T-helper 22 cell (primary cell): ENCODE measurements at places on chromosomes 4 and X.

GRCh38 chr4:161359491-161359890 is 804.3 kb downstream of the FSTL5 start:
- DNase-seq, result no peak

- no peak for DNase-seq
Measured at GRCh38 chr4:83356899-83357661, 22.4 kb upstream of the HPSE start.

DNA sequence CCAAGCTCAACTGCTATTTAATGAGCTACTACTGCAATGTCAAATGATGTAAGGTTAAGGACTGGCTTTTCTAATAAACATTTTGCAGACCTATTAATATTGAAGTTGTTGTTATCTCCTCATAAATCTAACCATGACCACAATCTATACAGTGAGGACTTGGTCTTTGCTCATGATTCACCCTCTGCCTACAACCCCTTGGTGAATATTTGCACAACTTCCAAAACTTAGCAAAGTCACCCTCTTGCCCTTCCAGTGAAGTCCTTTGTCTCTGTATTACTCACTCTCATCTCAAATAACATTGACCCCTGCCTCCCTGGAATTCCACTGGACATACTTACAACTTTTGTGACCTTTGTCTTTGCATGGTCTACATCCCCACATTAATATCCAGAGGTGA is 204.5 kb downstream of the KCNIP4 start:
- no peak for DNase-seq

GRCh38 chr4:98448908-98449307 is 187.7 kb downstream of the RAP1GDS1 start:
- no peak for DNase-seq

- DNase-seq, result no peak
Measured at GRCh38 chr4:185468999-185469398, 2.5 kb downstream of the CCDC110 start.

DNA sequence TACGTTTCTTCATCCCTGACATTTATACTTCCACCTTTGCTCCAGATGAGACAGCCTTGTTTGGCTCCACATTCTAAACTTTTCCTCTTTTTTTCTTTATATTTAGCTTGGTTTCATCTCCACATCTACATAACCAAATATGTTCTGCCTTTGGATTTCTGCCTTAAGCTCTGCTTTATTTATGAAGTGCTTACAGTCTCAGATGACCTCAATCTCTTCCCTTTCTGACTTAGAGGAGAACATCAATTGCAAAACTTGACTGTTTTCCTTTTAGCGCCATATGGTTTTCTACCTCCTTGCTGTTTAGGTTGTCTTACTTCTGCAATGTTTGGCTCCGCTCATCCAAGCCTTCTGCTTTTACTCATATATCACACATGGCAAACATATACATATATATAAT is 7.5 kb downstream of the ASB5 start:
- DNase-seq, result no peak

- no peak for DNase-seq
Measured at GRCh38 chrX:53990171-53990570, 54.1 kb downstream of the PHF8 start.

DNA sequence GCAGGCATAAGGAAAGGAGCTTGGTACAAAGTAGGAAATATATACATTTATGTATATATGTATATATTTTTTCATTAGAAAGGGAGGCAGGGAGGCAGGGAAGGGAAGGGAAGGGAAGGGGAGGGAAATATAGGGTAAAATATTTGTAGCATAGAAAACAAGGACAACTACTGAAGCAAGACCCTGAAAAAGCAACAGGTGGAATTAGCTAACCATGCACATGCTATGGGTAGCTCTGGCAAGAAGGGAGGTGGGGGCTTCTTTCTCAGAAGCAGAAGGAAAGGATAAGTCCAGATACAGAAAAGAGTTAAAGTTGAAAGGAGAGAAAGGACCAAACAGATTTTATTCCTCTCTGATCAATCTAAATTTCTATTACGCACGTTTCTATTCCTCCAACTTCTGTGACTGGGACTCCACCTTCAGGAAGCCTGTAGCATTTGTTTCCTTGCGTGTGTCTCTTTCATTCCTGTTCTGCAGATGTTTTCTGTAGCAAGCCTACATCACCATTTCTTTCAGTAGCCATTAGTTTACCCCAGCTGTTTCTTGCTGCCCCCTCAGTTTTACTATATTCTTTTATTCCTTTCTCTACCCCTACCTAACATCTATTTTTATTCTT is 82.9 kb downstream of the OR13H1 start:
- DNase-seq, result no peak

DNA sequence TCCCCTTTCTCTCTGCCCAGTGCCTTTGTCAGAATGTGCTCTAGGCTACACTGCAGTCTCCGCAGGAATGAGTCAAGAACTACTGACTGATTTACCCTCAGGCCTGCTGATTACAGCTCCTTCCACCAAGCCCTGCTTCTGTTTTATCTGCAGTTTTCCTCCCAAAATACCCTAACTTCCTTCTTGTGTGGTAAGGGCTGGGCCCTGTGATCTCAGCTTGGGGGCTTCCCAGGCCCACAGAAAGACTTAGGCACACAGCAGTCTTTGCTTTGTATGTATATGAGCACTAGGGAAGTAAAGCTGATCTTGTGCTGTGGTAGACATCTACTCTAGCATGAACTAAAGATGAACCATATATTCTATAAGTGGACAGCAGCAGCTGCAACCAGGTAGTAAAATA is 18.8 kb downstream of the PAK3 start:
- no peak for DNase-seq

DNA sequence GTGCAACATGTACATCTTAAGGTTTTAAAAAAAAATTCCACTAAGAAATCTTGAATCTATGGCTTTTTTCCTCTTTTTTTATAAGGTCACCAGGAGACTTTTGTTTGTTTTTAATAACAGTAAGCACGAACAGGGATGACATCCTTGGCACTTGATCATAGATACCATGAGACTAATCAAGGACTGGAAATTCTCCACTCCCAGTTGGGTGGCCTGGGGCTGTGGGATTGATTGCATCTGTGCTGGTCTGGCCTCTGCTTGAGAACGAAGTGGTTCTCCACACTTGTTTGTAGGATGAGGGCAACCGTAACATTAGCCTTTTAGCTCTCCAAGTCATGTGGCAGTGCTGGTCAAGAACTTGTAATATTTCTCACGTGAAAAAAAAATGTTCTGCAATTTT is 35.4 kb downstream of the SNX25 start:
- no peak for DNase-seq

DNA sequence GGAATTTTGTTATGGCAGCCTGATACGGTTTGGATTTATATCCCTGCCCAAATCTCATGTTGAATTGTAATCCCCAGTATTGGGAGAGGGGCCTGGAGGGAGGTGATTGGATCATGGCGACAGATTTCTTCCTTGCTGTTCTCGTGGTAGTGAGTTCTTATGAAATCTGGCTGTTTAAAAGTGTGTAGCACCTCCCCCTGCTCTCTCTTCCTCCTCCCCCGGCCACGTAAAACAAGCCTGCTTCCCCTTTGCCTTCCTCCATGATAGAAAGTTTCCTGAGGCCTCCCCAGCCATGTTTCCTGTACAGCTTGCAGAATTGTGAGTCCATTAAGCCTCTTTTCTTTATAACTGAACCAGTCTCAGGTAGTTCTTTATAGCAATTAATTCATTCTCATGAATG is 37.9 kb downstream of the SUPT20HL2 start:
- DNase-seq, result no peak

GRCh38 chr4:115456231-115456630 is 342.8 kb upstream of the NDST4 start:
- DNase-seq, result no peak

DNA sequence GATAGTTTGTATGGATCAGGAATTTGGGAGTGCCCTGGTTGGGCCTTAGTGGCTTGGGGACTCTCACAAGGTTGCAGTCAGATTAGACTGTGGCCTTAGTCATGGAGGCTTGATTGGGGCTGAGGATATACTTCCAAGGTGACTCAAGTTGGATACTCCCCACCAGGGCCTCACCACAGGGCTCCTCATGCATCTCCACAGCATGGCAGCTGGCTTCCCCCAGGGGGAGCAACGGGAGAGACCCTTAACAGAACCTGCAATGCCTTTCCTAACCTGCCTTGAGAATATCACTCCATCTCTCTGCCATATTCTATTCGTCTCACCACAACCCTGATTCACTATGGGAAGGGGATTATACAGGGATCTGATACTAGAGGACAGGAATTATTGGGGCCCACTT is 161.9 kb downstream of the RELL1 start:
- no peak for DNase-seq

- DNase-seq, result no peak
Measured at GRCh38 chrX:40385682-40386081, 195.1 kb upstream of the ATP6AP2 start.

- DNase-seq, result no peak
Measured at GRCh38 chr4:61723492-61723891, 523.4 kb downstream of the ADGRL3 start.

DNA sequence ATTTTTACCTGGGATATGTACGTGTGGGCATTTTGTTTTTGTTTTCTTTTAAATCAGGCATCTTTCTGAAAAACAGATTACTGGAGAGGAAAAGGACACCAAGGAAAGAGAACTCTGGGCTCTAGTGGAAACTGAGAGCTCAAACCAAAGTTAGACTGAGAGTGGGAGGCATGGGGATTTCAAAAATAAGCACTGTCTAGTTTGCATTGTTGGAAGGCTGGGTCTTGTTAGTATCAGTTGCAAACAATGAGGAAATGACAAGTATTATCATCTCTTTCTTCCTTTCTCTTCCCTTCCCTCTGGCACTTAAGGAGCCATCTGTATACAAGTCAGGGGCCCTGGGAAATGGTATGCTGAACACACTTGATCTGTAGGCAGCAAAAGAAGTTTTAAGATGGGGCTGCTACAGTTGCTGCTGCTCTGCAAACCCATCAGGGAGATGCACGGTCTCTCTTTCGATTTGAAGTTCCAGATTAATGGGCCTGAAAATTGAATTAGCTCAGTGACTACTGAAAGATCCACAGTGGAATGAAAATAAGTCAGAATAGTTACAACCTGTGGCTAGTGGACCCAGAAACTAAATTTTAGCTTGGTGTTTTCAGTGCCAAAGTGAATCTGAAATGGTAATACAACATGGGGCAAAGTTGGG is 48.0 kb upstream of the GRXCR1 start:
- DNase-seq, result no peak

GRCh38 chrX:51893931-51894696 is 691 bp downstream of the MAGED1 start:
- DNase-seq, result no peak

DNA sequence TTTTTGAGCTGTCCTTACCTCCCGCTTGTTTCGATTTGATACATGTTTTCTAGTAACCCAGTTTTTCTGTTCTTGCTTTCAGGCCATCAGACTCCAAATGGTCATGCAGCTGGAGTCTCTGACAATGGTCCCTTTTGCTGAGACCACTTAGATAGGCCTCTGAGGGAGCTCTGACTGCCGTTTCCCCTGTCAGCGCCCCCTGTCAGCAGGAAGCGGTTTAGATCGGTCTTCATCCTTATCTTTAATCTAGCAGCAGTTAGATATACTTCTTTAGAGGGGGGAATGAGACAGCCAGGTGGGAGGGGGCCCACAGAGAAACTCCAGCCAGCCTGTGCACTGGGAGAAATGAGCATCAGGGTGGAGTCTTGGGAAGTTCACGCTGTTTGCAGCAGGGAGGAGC is 457.9 kb downstream of the GPAT3 start:
- no peak for DNase-seq

DNA sequence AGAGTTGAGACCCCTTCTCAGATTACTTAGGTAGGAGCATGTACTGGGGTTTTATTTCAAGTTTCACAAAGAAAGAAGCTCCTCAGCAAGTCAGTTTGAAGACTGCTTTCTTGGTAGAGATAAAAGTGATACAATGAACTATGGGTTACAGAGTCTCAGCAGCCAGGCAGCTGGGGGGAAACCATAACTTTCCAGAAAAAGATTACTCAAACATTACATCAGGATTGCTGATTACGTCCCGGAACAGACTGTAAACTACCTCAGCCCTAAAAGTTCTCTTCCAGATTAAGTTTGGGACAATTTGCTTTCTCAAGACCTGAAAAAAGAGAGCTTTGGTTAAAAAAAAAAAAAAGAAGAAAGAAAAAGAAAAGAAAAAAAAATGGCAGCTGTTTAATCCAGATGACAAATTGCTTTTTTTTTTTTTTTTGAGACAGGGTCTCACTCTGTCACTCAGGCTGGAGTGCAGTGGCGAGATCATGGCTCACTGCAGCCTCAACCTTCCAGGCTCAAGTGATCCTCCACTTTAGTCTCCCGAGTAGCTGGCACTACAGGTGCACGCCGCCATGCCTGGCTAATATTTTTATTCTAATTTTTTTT is 16.6 kb downstream of the SAT1 start:
- DNase-seq, result no peak

DNA sequence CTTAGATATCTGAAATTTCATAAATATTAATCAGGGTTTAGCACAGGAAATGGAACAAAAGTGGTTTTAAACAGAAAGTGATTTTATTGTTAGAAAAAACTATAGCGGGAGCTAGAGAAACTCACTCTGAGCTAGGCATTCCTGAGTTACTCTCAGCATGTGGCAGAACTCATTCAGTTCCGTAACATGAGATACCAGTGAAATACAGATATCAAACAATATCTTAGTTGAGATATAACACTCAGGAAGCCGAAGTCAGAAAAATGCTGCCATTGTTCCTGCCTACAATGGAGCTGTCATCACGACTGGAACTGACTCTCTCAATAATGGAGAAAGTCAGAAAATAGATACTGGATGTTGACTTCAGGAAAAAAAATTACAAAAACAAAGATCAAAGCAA is 1428.7 kb downstream of the PCDH18 start:
- no peak for DNase-seq

- no peak for DNase-seq
Measured at GRCh38 chr4:134727696-134728095, 526.1 kb upstream of the PABPC4L start.

DNA sequence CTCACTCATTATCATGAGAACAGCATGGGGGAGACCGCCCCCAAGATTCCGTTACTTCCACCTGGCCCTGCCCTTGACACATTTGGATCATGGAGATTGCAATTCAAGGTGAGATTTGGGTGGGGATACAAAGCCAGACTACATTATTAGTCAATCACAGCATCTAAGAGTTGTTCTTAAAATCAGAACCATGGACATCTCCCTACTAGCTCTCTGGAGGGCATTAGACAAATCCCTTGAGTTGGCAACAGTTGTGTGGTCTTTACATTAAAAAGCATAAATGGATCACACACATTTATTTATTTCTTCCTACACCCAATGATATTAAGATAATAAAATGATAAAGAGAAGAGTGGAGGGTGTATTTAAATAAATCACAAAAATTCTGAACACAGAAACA is 262.8 kb upstream of the VCX start:
- DNase-seq, result no peak

GRCh38 chr4:114178392-114178791 is 198.9 kb upstream of the ARSJ start:
- no peak for DNase-seq

DNA sequence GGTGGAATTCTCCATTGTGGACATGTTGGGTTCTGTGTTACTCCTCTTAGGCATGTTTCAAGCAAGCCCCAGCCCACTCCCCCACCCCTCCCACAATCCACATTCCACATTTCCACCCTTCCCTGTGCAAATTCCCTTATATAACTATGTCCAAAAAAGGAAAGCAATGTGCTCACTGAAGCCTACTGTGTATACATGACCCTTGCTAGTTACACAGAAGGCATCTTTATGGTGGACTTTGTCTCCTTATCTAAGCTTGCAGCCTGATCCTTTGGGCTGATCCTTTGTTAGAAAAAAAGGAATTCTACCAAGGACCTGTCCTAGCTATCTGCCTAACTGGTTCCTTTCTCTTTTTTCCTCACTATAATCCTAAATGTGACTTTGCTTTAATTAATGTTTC is 796.8 kb downstream of the NLGN4X start:
- no peak for DNase-seq

GRCh38 chr4:183971929-183972490 is 66.9 kb downstream of the STOX2 start:
- no peak for DNase-seq
